Endothelial cell of umbilical vein (primary cell): ENCODE measurements at places on chromosomes 7 and 10.

GRCh38 chr10:107303203-107303602, 138.7 kb upstream of the SORCS1 start:
- no peak for DNase-seq

DNA sequence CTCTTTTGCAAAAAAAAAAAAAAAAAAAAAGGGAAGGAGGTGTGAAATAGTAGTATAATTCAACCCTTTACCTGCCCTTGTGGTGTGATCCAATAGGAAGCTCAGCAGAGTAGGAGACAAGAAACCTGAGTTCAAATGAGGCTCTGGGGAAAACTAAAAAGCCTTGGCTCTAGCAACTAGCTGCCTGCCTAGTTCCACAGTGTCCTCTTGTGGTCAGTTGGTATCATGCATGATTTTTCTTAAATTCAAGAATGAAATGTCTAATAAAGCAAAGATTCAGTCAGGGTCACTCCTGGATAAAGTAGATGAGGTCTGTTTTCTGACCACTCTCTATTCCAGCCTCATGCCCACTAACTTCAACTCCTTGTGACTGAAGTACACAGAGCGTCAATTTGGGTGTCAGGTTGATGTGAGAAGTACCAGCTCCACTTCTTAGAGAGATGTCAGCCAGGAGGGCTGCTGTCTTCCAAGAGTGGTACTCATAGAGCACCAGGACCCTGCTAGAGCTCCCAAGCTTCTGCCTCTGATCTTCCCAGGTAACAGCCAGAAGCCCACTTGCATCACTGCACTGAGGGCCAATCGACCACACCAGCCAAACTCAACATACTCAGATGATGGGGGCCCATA, 10.5 kb downstream of the LSM5 start:
- DNase-seq = peak; percentile 44

DNA sequence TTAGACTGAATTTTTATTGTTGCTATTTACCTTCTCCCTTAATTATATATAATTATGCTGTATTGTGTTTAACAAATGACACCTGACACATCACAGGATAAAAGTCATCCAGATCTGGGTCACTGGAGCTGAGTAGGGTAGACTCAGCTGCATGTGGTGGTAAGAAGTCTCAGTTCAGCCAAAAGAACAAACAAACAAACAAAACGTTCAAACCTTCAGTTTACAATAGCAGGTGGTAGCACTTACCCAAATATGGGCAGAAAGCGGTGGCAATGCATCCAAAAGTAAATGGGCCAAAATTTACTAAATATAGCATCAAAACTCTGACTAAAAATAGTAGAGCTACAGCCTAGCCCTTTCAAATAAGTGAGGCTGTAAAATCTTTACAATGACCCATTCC, 42.2 kb downstream of the ZWINT start:
- no peak for DNase-seq

GRCh38 chr10:108591417-108591816, 1331.9 kb downstream of the XPNPEP1 start:
- DNase-seq = no peak

DNA sequence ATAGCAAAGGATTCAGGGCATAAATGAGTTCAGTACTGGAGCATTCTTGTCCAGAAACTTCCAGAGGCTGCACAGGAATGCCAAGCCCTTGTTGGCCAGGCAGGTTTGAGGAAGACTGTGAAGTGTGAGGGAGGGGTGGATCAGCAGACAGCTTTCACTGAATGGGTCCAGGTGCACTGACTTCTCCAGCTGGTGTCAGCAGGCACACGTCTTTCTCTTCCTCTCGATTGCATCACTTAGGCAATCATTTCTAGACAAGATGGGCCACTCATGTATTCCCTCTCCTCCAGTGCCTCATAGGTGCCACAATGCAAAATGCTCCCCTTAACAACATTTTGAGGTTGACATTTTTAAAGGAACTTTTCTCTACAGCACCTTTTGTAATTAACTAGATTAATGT, 15.6 kb upstream of the PLEKHS1 start:
- DNase-seq = no peak

DNA sequence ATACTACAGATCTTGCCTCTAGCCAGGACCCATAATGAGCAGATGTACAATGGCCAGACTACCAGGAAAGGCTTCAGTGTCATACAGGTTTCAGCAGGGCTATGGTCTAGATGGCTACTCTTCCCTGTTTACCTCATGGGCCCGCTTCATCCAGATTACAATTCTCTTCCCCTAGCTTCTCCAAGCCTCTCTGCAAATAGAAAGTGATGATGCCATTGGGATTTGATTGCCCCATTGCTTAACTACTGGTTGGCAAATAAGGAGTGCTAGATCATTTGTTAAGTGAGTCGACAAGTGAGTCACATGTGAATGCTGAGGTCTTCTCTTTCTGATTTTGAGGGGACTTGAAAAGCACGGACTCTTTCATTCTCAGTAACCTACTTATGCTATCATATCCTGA, 361.5 kb upstream of the LRRTM3 start:
- DNase-seq = no peak

- DNase-seq = no peak
Measured at GRCh38 chr7:158127241-158127640, 460.4 kb downstream of the PTPRN2 start.

DNA sequence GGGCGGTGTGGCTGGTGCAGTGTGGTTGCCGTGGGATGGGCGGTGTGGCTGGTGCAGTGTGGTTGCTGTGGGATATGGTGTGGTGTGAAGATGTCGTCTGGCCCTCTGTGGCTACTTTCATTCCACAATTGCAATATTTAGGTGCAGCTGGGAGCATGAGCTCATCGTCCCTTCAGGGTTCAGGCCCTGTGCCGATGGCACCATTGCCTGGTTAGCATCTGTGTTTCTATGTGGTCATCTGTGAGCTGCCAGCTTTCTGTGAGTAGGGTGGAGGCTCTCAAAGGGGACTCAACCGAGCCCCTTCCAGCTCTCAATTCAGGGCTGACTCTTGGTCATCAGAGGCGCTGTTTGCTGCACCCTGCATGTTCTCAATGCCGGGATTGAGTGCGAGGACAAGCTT, 3.6 kb downstream of the ADGRA1 start:
- no peak for DNase-seq

DNA sequence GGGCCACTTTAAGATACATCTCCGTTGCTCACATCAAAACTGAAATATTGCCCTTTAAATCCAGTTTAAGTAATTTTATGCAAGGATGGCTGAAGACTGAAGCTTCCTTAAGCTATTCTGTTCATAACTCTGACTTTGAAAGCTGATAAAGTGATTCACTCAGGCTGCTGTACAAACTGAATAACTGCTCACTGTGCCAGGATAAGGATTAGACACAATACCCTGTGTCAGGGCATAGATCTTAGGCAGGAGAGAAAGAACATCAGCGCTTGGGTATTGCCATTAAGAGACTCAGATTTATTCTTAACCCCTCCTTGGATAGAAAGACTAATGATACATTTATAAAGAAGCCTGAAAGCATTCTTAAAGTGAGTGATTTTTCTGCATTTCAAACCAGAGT, 614.5 kb upstream of the ZWINT start:
- no peak for DNase-seq

GRCh38 chr10:114713525-114714090, 55.5 kb upstream of the ABLIM1 start:
- peak; percentile 52 for DNase-seq

- no peak for DNase-seq
Measured at GRCh38 chr7:99012722-99013121, 131.2 kb downstream of the SMURF1 start.

DNA sequence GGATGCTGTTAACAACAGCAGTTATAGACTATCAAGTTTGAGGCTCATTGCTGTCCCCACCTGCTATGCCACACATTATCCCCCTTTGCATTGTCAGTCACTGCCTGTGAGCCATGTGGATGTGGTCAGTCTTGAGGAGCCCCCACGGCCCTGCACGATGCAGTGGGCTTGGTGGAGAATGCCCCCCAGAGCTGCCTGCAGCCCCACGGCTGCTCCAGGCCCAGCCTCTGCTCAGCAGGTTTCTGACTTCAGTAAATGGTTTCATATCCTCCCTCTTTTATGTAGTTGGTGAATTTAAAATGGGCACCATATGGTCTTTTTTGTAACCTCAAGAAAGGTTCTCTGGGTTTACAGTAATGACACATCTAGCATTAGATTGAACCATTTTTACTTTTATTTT, 164.1 kb downstream of the EBF3 start:
- no peak for DNase-seq

DNA sequence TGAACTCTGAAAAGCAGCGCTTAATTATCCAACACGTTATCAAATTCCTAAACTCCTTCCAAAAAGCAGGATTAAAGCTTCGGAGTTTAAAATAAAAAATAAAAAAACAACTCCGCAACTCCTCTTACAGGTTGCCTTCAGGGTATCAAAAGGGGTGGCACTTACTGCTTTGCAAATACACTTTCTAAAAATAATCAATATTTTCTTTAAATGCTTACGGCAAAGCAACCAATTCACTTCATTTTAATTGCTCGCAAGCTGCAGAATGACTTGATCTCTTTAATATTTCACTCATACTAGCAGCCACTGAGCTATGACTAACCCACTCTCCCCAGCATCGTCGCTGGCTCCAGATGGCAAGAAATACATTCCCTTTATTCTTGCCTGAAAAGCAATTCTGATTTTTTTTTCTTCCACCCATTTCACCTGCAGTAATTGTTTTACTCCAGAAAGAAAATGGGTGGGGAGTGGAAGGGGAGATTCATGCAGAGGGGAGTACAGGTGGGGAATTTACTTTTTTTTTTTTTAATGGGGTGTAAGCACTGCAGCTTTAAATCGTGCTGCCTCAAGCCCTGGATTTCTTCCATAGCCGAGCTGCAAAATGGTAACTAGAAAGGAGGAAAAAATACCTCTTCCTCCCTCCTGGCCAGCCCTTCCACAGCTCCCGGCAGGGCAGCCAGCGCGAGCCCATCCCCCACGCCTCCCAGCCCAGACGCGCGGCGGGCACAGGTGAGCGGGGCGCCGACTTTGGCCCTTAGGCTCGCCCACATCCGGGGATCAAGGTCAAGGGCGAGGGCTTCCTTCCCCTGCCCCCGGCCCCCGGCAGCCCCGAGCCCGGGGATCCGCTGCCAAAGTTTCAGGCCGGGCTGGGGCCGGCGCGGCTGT, 54.2 kb upstream of the FHIP2A start:
- peak; percentile 65 for DNase-seq

DNA sequence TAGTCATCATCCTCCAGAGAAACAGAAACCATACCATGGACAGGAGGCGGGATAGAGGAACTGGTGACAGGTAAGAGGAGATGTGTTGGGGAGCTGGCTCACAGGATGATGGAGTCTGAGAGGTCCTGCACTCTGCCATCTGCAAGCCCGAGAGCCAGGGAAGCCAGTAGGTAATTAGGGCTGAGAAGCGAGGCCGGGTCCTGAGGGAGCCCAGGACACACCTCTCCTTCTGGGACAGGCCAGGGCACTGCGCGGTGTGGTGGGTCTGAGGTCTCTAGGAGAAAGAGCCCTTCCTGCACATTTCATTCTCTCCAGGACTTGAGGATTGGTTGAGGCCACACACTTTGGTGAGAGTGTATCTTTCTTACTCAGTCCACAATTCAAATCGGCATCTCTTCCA, 415.5 kb downstream of the GLRX3 start:
- no peak for DNase-seq

- no peak for DNase-seq
Measured at GRCh38 chr10:3048119-3049019, 19.0 kb upstream of the PFKP start.

DNA sequence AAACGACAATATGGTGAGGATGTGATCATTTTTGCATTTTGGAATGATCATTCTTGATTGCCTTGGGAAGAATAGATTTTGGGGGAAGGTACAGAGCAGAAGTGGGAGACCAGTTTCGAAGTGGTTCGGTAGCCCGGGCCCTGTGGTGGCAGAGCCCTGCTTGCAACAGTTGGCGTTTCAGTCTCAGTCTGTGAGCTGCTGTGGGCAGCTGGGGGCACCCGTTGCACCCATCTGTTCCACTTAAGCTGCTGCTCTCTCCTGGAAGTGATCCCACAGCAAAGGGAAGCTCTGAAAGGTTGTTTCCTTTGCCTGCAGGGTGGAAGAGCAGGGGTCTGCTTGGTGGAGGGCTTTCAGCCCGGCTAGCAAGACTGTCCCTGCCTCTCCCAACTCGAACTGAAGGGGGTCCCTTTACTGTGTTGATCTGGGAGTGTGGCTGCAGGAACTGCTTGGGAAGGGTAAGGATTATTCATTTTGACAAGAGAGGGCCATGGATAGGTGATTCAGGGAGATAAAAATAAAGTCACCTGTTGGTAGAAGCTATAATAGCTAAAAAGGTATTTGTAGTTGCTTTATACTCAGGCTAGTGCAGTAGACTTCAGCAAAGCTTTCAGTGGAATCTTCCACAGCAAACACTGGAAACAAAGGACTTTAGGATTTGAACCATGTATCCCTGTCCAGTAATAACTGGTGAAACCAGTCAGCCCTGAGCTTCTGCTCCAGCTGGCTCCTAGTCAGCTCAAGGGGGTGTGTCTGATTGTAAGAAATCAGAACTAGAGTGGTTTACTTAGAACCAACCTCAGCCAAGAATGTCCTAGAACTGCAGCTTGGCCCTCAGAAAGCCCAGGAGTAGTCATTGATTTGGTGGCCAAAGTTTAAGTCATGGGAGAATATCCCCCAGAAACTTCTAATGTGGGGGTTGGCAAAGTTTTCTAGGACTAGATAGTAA, 53.1 kb upstream of the PDCD4 start:
- no peak for DNase-seq

DNA sequence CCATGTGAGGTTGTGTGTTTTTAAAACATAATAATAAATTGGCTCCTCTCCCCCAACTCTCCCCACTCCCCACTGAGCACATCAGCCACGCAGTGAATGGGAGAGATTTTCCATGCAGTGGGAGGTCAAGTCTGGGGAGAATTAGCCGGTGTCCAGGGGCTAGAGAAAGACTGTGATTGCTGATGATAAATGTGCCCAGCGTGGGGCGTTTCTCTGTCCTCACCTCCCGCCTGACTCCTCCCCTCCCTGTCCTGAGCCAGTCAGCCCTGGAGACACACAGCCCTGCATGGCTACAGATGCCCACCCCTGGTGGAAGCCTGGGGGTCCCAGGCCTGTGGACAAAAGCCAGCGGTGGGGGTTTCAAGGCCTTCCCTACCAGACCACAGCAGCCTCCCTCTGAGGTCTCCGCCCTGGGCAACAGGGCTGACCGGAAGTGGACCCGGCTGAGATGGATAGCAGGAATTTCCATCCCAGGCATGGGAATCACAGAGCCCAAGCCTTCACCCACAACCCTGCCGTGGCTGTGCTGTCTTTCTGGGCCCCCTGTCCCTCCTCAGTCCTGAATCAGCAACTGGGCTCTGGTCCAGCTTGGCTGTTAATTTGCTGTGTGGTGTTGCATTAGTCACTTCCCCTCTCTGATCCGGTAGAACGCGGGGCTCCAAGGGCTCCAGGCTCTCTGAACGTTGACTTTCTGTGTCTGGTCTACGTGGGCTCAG, 46.8 kb upstream of the SLC29A3 start:
- peak; percentile 80 for DNase-seq

DNA sequence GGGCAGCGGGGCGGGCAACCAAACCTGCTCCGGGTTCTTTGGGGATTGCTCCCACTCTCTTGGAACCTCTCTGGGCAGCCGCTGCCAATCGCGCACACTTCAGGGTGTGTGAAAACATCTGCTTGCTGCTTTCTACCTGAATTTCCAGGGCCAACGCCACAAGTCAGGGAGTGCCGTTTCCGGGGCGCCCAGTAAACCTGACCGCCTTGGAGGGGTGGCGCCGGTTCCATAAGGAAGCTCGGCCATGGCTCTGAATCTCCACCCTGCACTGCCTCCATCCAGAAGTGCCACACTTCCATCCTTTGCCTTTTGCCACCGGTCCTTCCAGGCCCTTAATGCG, 679 bp upstream of the AFAP1L2 start:
- DNase-seq = no peak
